ENCODE measurements at places on chromosomes 4 and X.

DNA sequence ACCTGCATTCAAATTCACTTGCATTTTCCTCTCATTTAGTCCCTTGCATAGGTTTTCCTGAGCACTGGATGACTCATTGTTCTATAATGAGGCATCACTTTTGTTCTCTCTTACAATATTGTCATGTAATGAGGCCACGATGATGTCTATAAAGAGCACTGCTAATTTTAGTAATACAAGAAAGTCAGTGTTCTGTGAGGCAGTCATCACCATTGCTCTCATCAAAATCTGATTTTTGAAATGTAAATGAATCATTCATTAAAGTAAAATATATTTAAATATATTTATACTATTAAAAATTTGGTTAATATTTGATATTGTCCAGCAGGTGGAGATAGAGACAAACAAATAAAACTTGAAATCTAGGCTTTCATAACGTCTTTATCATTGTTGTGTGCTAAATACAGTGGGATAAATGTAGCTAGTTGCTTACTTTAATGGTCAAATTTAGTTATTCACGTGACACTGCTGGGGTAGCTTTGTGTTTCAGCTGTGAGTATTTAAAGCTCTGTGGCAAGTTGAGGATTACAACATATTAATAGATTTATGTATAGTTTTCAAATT, 15.4 kb downstream of the HMGB2 start:
- no peak for DNase-seq

GRCh38 chr4:26525771-26526150, 35.5 kb upstream of the CCKAR start:
- DNase-seq, result no peak

DNA sequence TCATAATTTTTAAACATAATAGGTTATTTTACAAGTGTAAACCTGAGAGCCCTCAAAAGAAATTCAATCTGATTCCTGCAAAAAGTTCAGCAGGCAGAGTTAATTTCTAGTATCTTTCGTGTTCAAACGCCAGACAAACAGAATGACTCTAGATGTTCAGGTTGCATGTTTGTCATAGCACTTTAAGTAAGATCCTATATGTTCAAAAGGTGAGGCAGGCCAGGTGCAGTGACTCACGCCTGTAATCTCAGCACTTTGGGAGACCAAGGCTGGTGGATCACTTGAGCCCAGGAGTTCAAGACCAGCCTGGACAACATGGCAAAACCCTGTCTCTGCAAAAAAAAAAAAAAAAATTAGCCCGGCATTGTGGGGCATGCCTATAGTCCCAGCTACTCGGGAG, 1.1 kb upstream of the RASSF6 start:
- DNase-seq, result no peak

- no peak for DNase-seq
These were observed 20.5 kb downstream of the NOP14 start for GRCh38 chr4:2942532-2943363.

GRCh38 chrX:136619899-136620505, 28.0 kb upstream of the CD40LG start:
- DNase-seq, result no peak

DNA sequence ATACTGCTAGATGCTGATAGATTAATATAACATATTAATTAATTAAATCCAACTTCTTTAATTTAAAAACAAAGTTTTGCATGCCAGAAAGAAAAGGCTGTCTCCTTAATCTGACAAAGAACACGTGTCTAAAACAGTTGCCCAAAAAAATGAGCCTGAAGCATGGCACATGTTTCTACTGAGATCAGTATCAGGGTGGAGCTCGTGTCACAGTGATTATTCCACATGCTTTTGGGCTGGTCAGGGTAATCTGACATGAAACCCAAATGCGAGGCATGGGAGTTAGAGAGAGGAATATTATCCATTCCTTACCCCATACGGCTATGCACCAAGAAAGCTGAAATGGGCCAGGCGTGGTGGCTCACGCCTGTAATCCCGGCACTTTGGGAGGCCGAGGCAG, 79.4 kb upstream of the ADRA2C start:
- DNase-seq, result no peak

GRCh38 chr4:108624263-108625056, 4.1 kb downstream of the RPL34 start:
- no peak for DNase-seq

GRCh38 chr4:31947101-31947500, 1226.9 kb downstream of the PCDH7 start:
- DNase-seq, result no peak

GRCh38 chrX:14913241-14913640, 40.0 kb downstream of the MOSPD2 start:
- no peak for DNase-seq

DNA sequence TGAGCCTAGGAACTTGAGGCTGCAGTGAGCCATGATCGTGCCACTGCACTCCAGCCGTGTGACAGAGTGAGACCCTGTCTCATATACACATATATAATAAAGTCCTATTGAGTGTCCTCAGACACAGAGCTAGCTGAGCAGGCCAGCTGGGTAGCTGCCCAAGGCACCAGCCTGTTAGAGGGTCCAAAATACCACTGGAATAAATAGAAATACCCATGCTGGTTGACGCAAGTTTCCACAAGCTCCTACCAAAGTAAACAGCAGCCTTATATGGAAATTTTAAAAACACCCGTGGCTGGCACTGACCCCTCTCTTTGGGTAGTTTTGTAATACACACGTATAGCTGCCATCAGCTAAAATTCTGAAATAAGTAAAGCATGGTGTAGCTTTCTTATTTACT, 348.6 kb downstream of the BCOR start:
- no peak for DNase-seq

GRCh38 chrX:153779891-153780677, 757 bp upstream of the SRPK3 start:
- no peak for DNase-seq

GRCh38 chr4:153529646-153530045, 63.5 kb downstream of the TMEM131L start:
- DNase-seq, result no peak

GRCh38 chr4:2274320-2275043, 12.6 kb upstream of the MXD4 start:
- no peak for DNase-seq

- no peak for DNase-seq
These were observed 150.8 kb upstream of the DIPK2B start for GRCh38 chrX:45351478-45351877.

DNA sequence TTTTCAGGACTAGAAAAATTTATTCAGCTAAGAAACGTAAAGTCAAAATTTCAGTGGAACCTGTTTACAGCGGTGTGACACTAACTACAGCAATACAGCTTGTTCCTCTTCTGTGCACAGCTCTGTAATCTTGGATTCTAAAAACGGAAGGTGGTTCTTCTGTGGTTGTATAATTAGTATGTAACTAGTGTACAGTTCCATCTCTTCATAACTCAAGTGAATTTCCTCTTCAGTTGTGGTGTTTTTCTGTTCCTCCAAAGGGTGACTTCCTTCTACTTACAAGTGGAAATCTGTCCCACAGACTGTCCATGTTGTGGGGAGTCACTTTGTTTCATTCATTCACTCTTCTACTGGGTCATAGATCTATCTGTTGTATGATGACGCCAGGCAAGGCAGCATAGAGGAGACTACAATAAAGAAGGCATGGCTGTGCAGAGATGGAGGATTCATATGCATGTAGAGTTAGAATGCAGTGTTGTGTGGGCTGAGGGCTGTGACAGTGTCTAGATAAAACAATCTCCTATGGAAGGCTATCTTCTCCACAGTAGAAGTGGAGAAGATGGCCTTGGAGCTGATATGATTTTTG, 5.4 kb downstream of the DAPP1 start:
- peak; percentile 74 for DNase-seq

- DNase-seq, result no peak
These were observed 50.1 kb downstream of the YTHDC1 start for GRCh38 chr4:68299492-68300457.

DNA sequence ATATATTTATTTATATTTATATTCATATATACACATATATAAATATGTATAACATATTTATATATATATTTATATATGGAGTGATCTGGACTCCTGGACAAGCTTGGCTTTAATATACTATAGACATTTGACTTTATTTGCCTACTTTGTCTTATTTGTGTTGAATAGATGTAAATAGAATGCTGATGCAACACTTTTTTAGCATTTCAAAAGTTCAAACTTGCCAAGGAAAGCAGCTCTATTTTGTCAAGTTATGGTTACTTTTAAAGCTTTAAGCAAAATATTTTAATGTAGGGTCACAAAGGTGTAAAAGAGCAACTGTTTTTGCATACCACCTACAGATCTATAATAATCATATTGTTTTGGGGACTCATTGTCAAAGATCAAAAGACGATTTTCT, 61.1 kb downstream of the FSTL5 start:
- DNase-seq, result no peak

- DNase-seq, result no peak
These were observed 257.8 kb downstream of the DHRSX start for GRCh38 chrX:2242980-2243379.

Measured in GM12865 (cell line).